Left kidney (tissue), 8 donors: ENCODE measurements at places on chromosomes 7 and 10. TPM values are rescaled to one million over a fixed set of nuclear protein-coding genes. Genes with fewer than 3 reads are reported as not detected.

Gene CYREN
- 66.8 TPM for polyA plus RNA-seq

Gene PRLHR
- polyA plus RNA-seq = not detected

Gene PDZD7
- 3.3 TPM for polyA plus RNA-seq

Gene NOS3
- 8.7 TPM for polyA plus RNA-seq

Gene DDIT4
- 37.7 TPM for polyA plus RNA-seq

Gene FAM24B
- 6.6 TPM for polyA plus RNA-seq

Gene ZNF239
- polyA plus RNA-seq = 15.9 TPM

Gene ZYX
- polyA plus RNA-seq = 63.9 TPM

Gene SPDYE2B
- polyA plus RNA-seq = 3.8 TPM

Gene SPDYE9
- 1.5 TPM for polyA plus RNA-seq

Gene LIPN
- polyA plus RNA-seq = not detected

Gene CNTNAP2
- 26.4 TPM for polyA plus RNA-seq

Gene C7orf33
- not detected for polyA plus RNA-seq

Gene NACAD
- polyA plus RNA-seq = 8.6 TPM

Gene RHOBTB1
- 99.3 TPM for polyA plus RNA-seq

Gene RNF148
- 0.33 TPM for polyA plus RNA-seq

Gene FGFBP3
- 3.1 TPM for polyA plus RNA-seq

Gene TMEM213
- 39.2 TPM for polyA plus RNA-seq

Gene MLXIPL
- polyA plus RNA-seq = 4.8 TPM

Gene GIMAP4
- 26.3 TPM for polyA plus RNA-seq

Gene SLC26A4
- polyA plus RNA-seq = 3.7 TPM

Gene METTL27
- 5.1 TPM for polyA plus RNA-seq

Gene TRIL
- 51.3 TPM for polyA plus RNA-seq

Gene STEAP1B
- 1.6 TPM for polyA plus RNA-seq

Gene SFMBT2
- polyA plus RNA-seq = 9.3 TPM

Gene MSMB
- polyA plus RNA-seq = not detected

Gene FAM170B
- polyA plus RNA-seq = not detected

Gene CUBN
- 276 TPM for polyA plus RNA-seq

Gene XPNPEP1
- polyA plus RNA-seq = 97.9 TPM

Gene H2BK1
- polyA plus RNA-seq = not detected

Gene BRAF
- 31.8 TPM for polyA plus RNA-seq

Gene ERVW-1
- polyA plus RNA-seq = 2.7 TPM

Gene OR2A1
- polyA plus RNA-seq = 1.2 TPM

Gene MAGI2
- polyA plus RNA-seq = 37.2 TPM

Gene FLNC
- 14.9 TPM for polyA plus RNA-seq

Gene DKK1
- 66.7 TPM for polyA plus RNA-seq

Gene TFEC
- 37.8 TPM for polyA plus RNA-seq

Gene FAM221A
- polyA plus RNA-seq = 27.9 TPM

Gene UTF1
- not detected for polyA plus RNA-seq

Gene GPR22
- 0.15 TPM for polyA plus RNA-seq

Gene COL26A1
- 22.5 TPM for polyA plus RNA-seq

Gene GPNMB
- polyA plus RNA-seq = 22.1 TPM

Gene GFRA1
- polyA plus RNA-seq = 29.8 TPM

Gene PYROXD2
- polyA plus RNA-seq = 22.3 TPM

Gene DYNC1I1
- 0.98 TPM for polyA plus RNA-seq

Gene OPN4
- polyA plus RNA-seq = not detected

Gene FGFR2
- polyA plus RNA-seq = 115 TPM

Gene GRID1
- polyA plus RNA-seq = 1.1 TPM

Gene SLC29A4
- 17.1 TPM for polyA plus RNA-seq
